Activated CD4-positive, alpha-beta memory T cell treated with anti-CD3 and anti-CD28 coated beads for 36 hours (primary cell): ENCODE measurements at places on chromosomes 5 and 9.

GRCh38 chr9:129709438-129710168 is 43.2 kb downstream of the PTGES start:
- DNase-seq = no peak

DNA sequence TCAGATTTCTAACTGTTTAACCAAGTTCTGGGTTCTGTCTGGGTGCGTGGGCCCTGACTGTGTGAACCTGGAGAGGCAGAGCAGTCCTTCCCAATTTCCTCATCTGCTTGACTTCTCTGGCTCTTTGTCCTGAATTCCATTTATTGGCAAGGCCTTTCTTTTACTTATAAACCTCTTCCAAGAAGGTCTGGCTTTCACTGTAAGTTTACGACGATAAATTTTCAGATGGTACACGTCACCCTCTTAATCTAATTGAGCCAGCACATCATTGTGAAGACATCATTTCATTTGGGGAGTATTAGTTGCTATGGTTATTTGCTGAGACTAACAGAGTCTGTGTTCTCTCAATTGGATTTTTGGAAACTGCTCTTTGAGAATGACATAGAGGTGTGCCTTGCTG is 92.4 kb downstream of the ARHGAP26 start:
- DNase-seq = no peak

DNA sequence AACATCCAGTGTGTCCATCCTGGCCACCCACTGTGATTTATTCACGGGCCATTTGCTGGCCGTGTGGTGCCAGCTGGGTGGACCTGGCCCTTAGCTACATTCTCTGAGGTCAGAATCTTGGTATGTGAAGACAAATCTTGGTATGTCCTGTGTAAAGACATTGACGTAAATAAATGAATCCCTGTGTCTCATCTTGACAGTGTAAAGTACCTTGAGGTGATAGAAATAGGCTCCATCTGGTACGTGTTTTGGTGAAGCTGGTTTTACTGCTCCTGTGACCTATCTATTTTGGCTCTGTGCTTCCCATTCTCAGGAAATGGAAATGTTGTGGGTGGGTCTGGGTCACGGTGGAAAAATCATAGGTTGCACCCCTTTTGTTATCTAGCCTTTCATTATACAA is 245.4 kb upstream of the ANKH start:
- no peak for DNase-seq

DNA sequence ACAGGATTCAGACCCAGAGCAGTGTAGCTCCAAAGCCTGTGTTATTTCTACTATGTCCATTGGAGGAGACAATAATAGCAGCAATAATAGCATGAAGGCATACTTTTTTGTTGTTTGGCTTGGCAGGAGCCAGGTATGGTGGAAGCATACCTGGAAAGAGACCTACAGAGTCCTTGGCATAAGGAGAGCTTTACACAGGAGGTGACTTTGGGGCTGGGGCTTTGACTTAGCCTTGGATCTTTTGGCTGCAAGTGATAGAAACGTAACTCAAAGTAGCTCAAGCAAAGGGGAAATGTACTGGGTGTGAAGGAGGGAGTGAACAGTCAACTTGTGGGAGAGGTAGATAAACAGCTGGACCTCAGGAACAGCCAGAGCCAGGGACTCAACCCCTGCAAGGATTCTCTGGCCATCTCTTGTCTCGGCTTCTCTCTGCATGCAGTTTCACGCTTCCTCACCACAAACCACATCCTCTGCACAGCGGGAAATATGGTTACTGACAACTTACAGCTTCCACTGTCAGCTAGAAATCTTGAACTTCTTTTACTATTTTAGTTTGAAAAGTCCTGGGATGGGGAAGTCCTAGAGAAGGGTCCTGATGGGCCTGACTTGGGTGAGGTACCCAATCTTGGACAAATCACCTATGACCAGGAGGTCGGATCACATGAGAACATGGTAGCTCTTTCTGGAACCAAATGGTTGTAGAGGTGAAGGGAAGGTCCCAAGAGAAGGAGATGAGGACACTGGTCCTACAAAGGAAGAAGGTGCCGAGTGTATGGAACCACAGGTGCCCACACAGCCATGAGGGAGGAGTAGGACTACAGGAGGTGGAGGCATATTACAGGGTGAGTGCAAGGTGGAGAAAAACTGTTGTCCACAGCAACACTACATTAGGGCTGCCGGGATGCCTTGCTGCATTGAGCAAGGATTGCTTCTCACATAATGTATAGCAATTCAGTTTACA is 47.0 kb upstream of the TGFBR1 start:
- DNase-seq = peak; percentile 90

DNA sequence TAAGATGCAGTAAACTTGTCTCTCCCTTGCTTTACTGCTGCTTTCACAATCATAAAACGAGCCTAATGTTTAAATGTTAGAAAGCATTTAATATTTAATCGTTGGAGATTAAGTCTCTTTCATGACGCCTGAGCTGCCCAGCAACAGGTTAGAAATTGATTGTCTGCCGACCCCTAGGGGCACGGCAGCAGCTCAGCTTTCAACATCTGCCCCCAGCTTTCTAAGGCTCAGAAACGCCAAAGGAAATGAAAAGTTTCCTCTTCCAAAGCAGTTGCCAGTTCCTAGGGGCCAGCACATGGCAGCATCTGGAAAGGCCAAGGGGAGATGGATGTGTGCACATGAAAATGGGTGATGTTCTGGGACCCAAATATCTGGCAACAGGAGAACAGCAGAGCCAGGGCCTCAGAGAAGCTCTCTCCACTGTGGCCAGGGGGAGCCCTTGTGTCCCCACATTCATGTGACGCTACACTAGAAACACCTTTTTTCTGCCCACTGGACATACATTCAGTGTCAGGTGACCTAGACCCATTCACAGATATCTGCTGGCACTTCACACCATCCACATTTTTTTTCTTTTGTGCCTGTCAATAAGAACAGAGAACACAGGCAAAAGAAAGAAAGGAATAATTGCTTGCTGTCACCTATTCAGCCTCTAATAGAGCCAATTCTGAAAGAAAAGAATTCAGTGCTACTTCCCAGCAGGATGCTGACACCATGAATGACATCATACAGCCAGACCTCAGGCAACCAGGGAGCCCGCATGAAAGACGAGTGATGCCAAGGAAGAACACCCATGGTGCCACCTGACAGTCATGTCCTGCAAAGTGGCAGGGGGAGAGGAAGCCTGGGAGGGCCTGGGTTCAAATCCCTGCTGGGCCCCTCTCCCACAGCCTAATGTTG is 205.0 kb upstream of the TAS2R1 start:
- DNase-seq = no peak

DNA sequence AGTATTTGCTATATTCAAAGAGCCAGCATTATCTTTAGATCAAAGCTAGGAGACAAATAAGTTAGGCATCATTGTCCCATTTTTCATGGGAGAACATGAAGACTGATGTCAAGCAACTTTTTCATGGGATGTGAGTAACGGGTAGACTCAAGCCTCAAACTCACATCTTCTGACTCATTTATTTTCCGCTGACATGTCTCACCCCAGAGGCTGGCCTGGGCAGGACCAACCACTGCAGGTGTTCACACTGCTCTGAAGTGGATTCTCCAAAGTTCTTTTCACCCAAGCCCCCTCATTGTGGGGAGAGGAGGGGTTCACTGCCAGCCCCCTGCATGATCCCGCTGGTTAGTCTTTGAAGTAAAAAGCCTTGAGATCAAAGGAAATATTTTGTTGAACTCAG is 34.9 kb upstream of the BASP1 start:
- peak; percentile 22 for DNase-seq
